ENCODE measurements at places on chromosomes 12 and 14.

GRCh38 chr12:64730588-64730969 is 28.6 kb downstream of the GNS start:
- DNase-seq = no peak

DNA sequence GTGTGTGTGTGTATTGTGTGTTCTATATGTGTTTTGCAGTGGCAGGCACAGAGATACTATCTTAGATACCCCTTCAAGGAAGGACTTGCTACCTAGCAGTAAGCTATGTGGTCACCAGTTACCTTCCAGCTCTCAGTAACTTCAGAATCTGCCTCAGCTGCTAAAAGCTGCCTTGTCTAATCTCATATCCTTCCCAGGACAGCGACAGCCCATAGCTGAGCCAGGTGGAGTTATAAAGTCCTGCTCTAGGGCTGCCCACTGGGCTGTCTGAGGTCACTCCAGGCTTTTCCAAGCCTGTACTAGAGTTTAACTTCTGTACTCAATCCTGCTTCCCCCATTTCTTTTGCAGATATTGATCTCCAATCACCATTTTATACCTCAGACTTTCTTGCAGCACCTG is 942.6 kb downstream of the GALC start:
- DNase-seq = no peak

DNA sequence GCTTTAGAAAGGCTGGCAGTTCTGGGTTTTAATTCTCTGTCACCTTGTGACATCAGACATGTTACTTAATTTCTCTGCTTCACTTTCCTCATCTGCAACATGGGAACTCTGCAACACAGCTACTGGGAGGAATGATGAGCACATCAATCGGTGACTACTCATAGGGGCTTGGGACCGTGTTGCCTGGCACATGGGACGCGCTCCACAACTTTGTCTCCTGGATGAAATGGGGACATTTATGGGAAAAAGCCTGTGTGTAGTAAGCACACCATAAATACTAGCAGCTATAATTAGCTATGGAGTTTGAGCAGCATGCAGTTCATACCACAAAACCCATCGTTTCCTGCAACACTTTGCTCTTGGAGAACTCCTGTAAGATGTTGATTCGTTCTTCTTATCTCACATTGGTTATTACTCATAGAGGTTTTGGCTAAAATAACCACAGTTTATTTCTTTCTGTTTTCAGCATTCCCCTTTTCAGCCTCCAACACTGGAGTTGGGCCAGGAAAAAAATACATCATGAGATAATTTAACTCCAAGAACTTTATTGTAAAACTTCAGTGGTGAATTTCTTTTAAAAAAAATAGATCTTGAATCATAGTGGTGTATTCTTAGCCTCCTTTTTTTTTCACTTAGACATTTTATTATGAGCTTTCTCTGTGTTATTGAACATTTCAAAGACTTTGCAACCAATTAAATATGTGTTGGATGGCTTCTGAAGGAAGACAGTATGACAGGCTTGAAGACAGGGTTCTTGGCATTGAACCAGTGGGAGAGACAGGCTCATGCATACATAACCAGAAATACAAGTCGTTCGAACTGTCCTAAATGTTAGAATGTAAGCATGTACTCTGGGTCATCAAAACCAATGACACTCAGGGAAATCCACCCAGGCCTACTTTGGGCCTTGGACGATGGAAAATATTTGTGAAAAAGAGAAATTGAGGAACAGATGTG is 72.7 kb downstream of the RIN3 start:
- DNase-seq = no peak

GRCh38 chr14:104220215-104221070 is 82.1 kb downstream of the KIF26A start:
- DNase-seq = no peak

DNA sequence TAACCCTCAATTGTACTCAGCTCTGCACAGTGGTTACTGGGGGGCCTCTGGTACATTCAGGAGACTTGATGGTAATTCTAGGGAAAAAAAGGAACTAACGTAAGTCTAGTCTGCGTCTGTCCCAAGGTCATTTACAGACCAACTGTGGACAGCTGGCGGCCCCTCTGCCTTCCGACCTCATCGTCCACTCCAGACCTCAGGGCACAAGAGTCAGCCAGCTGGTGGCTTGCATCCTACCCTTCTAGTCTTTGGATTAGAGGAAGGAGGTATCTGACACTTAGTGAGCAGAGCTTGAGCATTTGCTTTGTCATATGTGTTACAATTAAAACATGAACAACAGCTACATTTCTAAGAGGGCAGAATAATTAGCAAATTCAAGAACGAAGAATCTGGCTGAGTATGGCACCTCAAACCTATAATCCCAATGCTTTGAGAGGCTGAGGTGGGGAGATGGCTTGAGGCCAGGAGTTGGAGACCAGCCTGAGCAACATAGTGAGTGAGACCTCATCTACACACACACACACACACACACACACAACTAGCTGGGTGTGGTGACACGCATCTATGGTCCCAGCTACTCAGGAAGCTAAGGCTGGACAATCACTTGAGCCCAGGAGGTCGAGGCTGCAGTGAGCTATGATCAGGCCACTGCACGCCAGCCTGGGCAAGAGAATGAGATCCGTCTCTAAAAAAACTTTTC is 36.5 kb downstream of the SSH1 start:
- no peak for DNase-seq

DNA sequence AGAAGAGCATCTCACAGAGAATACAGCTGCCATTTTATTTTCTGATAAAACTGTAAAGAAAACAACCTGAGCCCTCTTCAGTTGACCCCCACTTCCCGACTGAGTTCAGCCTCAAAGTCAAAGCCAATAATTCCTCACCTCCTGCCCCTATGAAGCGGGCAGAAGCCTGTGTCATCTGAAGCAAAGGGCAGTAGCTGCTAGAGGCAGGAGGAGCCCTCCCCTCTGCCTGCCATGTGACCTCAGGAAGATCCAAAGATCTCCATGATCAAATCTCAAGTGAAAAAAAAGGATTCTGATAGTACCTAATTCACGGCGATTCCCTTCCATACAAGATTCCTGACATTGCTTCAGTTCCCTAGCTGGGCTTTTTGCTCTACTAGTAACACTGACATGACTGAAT is 223.1 kb upstream of the CAND1 start:
- no peak for DNase-seq

DNA sequence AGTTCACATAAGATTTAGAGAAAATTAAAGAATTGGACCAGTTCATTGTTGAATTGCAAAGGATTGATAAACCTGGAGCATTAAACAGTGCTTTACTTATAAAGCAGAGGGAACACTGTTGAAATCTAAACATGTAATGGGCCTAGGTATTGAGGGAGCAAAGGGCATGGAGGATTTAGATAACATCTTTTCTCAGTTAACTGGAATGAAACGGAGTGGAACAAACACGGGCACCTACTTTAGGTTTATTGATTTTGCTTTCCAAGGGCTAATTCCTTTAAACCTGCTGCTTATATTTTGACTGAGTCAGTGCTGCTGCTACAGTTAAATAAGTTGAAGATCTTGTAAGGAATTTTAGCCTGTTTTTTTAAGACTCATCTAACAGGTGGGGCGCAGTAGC is 5.6 kb downstream of the EIF4B start:
- DNase-seq = no peak

GRCh38 chr14:72869407-72870329 is 24.2 kb downstream of the DPF3 start:
- no peak for DNase-seq

GRCh38 chr12:13811061-13811460 is 170.3 kb downstream of the GRIN2B start:
- no peak for DNase-seq

DNA sequence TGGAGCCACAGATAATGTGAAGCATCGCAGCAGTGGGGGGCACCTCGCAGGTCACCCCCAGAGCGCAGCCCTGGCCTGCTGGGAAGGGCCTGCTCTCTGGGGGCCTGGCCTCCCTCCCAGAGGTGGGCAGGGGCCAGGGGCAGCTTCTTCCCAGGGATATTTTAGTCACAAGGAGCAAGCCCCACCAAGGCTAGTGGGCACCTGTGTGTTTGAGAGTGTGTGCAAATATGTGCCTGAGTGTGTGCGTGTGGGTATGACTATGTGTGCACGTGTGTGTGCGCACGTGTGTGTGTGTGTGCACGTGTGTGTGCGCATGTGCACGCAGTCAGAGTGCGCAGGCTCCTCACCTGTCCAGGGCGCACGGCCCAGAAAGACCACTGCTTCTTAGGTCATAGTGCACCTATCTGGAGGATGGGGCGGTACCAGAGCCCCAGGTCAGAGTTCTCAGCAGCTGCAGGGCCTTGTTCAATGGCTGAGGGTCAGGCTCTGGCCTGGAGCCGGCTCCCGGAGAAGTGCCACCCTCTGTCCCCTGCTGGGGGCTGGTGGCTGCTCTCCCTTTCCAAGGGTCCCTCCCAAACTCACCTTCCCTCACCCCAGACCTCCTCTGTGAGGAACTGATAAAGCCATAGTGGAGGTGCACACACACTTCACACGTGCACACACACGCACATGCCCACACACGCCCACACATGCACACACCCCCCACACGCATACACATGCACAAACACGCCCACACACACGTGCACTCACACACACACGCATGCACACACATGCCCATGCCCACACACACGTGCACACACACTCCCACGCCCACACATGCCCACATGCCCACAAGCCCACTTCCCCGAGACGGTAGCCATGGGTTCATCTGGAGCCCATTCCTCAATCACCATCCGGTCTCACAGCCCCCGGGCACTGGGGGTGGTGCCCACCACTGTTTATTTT is 128.5 kb downstream of the KIF26A start:
- DNase-seq = no peak

DNA sequence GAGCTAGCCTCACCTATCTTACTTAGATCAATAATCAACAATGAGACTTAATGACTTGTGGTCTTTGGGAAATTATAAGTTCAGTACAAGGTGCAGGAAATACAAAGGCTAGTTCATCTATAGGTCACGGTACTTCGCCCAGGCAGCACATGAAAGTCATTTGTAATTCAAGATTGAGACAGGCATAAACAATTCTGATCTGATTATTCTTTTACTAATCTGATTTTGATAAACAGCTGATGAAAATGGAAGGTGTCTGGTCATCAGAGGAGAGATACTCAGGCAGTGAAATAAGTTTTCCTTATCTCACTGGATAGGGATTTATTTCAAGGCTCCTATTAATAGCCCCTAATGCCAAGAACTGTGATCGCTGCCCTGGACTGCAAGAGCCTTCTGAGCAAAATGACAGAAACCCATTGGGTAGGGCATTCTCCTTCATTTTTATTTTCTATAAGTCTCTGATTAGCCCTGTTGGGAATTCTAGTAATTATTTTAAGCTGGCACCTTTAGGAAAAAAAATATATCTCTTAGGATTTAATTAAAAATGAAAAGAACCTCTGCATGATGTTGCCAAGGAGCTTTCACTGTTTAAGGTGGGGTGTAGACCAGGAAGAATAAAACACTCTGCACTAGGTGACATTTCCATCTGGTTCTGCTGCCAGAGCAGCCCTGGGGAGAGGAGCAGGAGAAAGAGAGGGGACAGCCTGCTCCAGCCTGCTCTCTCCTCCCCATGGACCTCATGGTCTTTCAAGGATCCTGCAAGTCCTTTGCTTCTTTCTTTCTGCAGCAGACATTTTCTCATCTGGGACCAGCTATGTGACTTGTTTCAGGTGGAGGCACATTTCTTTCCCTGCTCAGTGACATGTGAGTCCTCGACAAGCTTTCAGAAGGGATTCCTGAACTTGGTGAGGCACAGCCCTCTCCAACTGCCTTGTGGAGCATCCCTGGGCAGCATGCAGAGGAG is 44.8 kb downstream of the SSPN start:
- DNase-seq = no peak

GRCh38 chr12:76346798-76347420 is 1.3 kb downstream of the BBS10 start:
- no peak for DNase-seq

- DNase-seq = no peak
These were observed 919 bp downstream of the PSMA3 start for GRCh38 chr14:58245562-58245961.

DNA sequence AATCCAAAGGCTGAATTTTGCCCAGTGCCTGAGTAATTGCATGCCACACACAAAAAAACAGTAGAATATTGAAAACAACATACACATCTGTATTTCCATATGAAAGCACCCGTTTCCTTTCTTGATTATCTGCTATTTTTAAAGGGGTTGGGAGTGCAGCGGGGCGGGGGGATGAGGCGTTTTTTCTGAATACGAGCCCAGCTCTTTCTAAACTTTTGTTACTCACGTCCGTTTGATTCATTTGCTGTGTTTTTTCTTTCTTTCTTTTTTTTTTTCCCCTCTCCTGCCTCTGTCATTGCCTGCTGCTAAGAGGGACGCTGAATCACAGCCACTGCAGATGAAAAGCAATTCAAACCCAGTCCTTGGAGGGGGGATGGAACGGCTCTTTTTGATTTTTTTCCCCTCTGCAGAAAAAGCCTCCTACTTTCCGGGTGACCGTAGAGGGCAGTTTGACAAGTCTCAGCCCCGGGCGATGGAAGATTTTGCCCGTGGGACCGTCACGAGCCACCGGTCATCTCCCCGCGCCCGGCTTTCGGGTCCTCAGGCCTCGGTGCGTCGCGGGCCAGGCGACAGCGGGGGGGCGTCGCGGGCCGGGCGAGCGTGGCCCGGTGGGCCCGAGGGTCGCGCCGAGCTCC is 572 bp upstream of the RASSF8 start:
- DNase-seq = no peak

DNA sequence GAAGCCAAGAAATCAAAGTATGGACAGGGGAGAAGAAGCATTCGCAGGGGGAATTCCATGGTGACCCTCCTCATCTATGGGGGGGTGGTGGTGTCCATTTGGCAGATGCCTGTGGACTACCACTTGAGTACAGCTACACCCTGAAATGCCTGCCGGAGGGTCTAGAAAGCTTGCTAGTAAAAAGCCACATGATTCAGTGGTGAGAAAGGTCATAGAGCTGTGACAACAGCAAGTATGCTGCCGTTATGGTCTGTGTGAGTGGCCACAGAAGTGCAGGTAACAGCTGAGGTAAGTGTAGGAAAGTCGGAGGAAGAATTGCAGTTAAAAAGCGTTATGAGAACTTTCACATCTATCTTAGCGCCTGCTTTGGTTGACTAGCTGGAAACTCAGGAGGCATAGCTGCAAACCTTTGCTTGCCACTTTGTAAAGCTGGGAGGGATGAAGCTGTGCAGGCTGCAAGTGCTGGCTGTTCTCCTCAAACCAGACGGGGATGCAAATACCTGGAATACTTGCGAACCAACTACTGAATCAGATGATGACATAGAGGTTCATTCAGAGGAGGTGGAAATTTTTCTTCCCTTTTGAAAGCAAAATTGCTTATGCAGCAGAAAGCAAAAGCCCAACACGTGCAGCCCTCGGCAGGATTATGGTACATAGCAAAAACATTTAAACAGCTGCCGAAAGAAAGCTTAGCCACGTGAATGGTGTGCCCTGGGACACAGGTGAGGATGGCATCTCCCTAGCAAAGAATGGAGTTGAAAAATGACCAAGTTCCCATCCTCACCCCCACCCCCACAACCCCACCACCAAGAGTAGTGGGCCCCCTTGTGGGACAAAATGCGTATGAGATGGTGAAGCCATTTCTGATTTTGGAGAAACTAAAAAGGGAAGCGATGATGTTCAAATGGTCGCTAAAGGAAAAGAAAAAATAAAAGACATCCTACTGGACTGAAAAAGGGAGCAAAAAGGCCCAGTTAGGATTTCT is 287.0 kb downstream of the RERGL start:
- no peak for DNase-seq

GRCh38 chr12:19647806-19648556 is 208.7 kb downstream of the AEBP2 start:
- no peak for DNase-seq

All from T follicular helper cell (primary cell).